ENCODE measurements at places on chromosomes 3 and 15.

- no peak for DNase-seq
Measured at GRCh38 chr15:85942632-85943031, 137.0 kb upstream of the AGBL1 start.

GRCh38 chr3:184328516-184328915 lies 8.9 kb upstream of the FAM131A start:
- no peak for DNase-seq

DNA sequence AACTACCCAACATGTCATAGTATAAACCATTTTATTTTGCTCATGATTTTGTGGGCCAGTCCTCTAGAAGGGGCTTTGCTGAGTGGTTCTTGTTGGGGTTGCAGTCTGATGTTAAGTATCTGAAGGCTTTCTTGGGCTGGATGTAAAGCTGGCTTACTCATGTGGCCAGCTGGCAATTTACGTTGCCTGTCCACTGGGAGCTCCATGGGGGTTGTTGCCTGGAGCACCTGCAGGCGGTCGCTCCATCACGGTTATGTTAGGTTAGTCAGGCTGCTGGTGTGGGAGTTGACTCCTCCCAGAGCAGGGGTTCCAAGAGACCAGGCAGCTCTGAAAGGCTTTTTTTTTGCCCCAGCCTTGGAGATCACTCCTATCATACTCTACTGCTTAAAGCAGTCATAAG lies 98.1 kb downstream of the NR1D2 start:
- DNase-seq: no peak

DNA sequence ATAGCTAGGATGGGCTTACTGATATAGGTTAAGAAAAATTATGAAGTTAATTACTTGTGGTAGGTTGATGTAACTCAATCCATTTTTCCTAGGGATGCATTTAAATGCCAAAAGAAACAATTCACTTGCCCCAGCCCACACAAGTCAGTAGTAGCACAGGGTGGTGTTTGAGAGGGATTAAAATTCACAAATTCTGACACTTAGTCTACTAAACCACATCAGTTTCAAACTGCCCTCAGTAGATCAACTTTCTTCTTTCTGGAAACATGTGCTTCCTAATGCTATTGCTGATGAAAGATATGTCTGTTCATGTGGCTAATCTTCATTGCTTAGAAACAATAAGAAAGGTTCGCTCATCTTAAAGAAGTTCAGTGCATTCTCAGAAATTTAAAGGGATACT lies 160.6 kb downstream of the EPHA3 start:
- no peak for DNase-seq

DNA sequence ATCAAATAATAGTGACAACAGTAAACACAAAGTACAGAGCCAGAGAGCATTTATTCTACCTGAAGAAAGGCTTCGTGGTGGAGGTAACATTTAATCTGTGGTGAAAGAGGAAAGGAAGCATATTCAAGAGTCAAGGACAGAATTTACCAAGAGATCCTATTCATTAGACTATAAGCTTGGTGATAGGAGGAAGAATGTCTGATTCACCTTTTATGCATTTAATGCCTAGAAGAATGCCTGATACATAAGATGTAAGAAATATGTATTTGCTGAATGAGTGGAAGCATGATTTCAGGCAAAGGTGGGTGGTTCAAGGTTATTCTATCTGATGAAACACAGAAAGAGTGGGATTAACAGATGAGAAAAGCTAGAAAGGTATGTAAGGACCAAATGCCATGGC lies 119.8 kb downstream of the SERPINI1 start:
- no peak for DNase-seq

DNA sequence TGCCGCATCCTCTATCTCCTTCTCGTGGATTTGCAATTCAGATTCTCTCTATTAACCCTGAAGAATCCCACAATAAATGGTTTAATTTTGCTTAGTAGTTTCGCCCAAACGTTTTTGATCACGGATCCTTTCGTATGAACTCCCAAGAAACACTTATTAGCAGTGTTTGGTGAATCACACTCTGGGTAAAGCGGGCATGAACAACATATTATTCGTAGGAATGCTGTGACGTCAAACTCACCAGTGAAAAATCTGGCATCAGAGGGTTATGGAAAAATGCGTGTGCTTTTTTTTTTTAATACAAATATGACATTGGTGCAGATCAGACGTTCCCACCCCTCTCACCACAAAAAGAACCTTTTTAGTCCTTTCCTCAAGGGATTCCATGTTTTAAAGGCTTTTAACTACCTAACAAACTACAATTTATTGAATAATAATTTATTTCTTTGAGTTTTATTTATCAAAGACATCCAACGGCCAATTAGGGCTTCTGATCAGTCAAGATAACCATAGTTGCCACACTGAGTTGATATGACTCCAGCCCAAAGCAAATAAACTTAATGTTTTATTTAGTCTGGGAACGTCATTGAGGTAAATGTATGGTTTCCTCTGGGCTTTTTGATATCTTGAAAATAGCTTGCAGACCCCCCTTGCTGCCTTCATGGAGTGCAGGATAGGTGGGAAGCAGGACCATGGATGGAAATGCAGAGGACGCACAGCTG lies 45.5 kb upstream of the CGNL1 start:
- DNase-seq: no peak

DNA sequence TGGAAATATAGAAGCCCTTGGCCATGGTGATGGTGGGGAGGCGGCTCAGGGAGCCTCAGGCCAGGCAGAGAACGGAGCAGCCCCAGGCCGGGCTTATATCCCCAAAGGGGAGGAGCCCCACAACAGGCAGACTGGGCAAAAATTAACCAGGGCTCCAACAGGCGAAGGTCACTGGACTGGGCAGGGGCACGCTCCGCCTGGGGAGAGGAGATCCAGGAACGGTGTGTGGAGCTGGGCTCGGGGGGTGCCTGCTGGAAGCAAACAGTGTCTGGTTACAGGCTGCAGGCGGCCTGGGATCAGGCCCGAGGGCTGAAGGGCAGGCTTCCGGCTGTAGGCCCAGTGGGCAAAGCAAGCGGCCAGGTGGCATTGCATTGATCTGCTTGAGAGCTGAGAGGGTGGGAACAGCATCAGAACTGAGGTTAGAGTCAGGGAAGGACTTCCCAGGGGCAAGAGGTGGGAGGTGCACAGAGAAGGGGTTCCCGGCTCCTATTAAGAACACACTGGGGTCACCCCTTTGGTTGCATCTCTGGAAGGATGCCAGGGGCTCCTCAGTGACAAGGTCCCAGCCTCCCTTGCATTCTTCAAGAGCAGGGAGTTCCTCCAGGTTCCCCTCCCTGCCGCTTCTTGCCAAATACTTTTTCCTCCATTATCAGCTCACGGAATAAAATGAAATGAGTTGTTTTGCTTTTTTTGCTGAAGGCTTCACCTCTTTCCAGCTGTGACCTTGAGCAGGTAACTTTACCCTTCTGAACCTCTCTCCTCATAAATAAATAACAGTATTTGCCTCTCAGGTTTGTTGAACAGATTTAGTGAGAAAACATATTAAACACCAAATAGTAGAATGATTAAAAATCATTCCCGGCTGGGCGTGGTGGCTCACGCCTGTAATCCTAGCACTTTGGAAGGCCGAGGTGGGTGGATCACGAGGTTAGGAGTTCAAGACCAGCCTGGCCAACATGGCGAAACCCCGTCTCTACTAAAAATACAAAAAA lies 7.8 kb downstream of the ANPEP start:
- no peak for DNase-seq

DNA sequence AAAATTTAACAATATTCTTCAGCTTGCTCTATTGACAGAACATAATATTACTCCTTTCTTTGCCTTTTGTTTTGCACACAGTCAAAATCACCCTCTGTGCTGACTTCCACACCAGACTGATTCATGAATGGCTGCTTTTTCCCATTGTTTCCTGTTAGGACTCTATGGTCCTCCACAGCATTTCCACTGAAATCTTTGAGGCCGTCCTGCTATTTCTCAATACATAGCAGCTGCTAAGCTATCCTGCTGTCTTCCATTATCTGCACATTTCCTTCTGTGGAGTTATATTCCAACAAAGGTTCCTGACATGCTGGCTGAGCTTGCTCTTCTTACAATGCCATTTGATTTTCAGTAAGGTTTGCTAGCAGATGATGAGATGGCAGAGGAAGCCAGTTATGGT lies 153.3 kb downstream of the EPHA3 start:
- no peak for DNase-seq

Measured in stimulated activated CD8-positive, alpha-beta memory T cell treated with anti-CD3 and anti-CD28 coated beads, Interleukin-4, amount 100 ng/mL, for 1 hour (primary cell).